ENCODE measurements at places on chromosomes 3 and 15.
A peak's percentile ranks its signal among the peaks of the same experiment; 100 is the strongest.

DNA sequence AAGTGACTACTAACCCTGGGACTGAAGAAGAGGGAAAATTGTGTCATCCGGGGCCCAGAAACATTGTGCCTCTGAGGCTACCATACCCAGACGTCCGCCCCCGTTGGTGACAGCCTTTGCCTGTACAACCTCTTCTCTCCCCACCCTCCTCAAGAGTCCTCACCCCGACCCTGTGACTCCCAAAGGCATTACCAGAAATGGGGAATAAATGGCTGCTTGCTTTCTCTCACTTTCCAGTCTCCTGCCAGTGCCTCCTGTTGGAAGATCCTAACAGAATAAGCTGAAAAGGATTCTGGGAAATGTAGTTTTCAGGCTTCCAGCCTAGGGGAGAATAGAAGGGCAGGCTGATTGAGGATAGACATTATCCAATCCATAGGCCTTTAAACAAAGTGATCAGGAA lies 30.8 kb upstream of the SLC25A36 start:
- DNase-seq, result no peak

DNA sequence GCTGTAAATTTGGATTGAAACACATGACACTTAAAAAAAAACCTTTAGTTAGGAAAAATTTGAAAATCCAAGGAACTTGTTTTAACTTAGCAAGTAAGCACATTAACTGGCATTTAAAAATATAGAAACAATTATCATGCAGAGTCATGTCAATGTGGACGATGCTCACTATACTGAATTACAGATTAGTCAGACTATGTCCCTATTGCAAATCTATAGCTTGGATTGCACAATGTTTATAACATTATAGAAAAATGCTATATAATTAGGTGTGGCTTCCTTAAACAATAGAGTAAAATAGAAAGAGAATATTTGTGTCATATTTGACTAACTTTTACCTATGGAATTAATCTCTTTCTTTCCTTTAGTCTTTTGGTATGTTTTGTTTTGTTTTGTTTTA lies 48.4 kb upstream of the TUSC7 start:
- no peak for DNase-seq

DNA sequence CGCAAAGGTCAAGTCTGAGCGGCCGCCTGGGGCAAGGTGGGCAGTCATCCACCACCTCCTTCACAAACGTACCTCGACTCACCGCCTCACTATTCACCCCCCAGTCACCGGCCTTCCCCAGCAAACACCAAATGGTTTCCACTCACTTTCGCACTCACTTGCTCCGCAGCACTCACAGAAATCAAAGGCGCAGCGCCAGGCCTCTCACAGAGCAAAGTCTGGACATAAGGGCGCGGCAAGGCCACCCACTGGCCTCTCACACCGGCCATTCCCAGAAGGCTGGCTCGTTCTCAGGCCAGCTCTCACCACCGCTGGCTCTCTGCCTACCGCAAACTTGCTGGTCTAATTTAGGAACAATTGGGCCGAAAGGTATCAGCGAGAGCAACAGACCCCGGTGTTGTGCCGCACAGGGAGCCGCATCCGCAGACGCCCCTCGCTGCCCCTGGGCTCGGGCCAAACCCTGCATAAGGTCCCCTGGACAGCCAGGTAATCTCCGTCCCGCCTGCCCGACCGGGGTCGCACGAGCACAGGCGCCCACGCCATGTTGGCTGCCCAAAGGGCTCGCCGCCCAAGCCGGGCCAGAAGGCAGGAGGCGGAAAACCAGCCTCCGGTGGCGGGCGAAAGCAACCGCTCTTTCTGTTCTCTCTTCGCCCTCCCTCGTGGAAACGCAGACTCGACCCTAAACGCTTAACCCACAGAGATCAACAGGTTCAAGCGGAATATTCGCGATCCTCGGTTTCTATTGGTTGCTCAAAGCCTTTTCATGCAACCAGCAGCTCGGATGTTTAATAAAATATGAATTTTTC lies 2.9 kb downstream of the SHOX2 start:
- no peak for DNase-seq

DNA sequence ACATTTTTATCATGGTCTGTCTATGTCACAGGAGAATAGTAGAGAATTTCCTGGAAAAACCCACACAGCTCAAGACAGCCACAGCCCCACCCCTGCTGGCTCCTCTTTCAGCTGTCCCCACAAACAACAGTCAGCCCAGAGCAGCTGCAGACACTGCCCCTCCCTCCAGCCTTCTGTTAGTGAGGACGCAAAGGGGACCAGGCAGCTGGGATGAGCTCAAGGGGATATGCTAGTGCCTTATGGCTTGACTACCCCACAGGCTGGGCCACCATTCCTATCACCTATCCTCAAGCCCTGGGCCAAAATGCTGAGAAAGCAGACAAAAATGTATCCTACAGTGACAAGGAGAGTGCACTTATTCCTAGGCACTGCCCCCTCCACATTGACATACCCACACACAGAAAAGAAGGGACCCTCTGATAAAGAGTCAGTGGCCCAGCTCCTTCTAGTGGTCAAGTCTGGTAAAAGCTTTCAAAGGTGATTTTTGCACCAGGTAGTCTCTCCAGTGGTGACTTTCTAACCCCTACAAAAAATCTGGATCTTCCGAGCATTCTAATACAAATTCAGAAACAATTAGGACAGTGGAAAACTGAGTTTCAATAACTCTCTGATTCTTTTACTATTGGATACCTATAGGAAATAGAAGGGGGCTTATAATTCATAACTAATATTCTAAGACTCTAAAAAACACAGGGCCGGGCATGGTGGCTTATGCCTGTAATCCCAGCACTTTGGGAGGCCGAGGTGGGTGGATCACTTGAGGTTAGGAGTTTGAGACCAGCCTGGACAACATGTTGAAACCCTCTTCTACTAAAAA lies 3.0 kb upstream of the MAP1A start:
- peak; percentile 48 for DNase-seq

- no peak for DNase-seq
Measured at GRCh38 chr15:49148298-49148697, 7.1 kb downstream of the COPS2 start.

DNA sequence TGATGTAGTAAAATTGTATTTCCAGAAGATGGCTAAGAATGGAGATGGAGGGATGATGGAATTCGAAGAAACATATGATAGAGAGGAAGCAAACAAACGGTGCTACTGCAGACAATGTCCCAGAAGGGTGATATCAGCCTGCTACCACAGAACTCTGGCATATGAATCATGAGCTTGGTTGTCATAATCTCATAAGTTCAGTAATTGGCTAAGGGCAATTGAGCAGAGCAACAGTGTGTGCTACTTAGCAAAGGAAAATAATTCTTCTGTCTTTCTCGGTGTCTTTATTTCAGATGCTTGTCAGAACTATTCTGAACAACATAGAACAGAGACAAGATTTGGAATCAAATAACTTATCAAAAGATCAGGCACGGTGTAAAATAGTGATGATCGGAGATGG lies 407.3 kb downstream of the GBE1 start:
- DNase-seq, result no peak

DNA sequence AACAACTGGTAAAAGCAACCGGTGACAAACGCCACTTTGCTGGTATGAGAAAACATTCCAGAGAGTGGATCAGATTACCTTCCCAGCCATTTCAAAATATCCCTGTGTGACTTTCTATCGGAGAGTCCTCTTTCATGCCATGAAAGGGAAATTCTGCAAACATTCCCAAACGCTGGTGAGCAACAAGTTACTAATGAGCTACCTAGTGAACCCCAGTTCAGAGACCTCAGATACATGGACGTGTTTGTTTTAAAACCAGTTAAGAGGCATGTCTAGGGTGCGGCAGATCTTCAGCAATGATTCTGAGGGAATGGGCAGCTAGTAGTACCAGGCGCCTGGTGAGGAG lies 418.2 kb upstream of the NR2F2 start:
- DNase-seq, result no peak

GRCh38 chr3:104234442-104235194 lies 1132.1 kb upstream of the ALCAM start:
- no peak for DNase-seq

DNA sequence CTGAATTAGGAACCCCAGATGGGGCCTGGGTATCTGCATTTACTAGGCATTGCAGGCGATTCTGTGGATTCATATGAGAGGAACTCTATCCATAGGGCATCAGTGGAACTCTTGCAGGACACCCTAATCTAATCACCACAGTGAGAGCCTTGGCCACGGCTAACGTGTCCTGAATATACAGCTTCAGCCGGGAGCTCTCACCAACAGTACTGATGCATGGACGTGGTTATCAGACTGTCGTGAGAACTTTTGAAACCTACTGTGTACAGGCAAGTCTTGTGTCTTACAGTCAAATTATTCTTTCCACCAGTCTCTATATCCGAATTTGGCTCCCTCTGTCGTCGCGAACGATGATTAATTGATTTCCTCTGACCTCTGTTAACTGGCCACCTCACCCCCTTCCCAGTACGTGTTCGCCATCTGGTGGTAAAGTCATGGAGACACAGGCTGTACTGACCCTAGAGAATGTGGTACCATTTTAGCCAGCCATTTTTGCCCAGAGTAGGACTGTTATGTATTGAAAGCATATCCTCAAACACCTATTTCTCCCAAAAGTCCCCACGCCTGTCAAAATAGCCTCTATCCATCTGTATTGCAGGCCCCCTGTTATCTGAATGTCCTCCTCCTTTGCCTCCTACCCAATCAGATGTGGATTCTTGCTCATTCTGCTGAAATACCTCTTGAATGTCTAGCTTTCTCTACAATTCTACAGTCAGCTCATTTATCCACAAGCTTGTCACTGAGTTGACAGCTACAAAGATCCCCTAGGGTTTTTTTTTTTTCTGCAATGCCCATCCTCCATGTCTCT lies 39.7 kb downstream of the GLDN start:
- DNase-seq, result peak; percentile 73

GRCh38 chr3:22612927-22613326 lies 590.2 kb upstream of the UBE2E2 start:
- DNase-seq, result no peak

GRCh38 chr3:7158516-7158915 lies 297.6 kb downstream of the GRM7 start:
- DNase-seq, result no peak

GRCh38 chr15:78944202-78944625 lies 632 bp downstream of the CTSH start:
- no peak for DNase-seq

GRCh38 chr15:31262901-31263671 lies 63.5 kb upstream of the KLF13 start:
- DNase-seq, result no peak

DNA sequence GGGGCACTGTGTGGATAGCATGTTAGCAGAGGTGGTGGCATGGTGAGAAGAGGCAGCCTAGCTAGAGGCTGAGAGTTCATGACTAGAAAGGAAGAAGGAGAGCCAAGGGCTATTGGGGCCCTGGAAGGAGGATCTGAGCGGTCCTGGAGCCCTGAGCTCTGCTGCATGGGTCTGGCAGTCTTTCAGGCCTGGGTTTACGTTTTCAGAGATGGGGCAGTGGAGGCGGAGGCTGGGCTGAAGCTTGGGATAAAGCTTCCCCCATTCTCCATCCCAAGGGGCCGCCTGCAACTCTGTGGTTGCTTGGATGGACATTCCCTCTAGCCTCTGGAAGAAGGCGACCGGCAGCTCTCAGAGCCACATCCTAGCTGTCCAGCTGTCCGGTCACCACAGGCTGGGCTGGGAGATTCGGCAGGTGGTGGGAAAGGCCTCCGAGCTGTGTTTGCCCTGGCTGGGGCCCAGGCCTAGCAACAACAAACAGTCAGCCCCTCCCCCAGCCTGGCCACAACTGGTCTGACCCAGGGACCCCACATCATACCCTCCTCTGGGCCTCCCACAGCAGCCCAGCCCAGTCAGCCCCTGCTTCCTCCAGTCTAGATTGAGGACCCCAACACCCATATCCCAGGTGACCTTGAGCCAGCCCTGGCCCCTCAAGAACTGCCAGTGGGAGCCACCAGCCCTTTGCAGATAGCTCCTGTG lies 1.8 kb upstream of the SLC38A3 start:
- DNase-seq, result no peak

GRCh38 chr15:73228128-73228646 lies 140.6 kb downstream of the HCN4 start:
- no peak for DNase-seq

DNA sequence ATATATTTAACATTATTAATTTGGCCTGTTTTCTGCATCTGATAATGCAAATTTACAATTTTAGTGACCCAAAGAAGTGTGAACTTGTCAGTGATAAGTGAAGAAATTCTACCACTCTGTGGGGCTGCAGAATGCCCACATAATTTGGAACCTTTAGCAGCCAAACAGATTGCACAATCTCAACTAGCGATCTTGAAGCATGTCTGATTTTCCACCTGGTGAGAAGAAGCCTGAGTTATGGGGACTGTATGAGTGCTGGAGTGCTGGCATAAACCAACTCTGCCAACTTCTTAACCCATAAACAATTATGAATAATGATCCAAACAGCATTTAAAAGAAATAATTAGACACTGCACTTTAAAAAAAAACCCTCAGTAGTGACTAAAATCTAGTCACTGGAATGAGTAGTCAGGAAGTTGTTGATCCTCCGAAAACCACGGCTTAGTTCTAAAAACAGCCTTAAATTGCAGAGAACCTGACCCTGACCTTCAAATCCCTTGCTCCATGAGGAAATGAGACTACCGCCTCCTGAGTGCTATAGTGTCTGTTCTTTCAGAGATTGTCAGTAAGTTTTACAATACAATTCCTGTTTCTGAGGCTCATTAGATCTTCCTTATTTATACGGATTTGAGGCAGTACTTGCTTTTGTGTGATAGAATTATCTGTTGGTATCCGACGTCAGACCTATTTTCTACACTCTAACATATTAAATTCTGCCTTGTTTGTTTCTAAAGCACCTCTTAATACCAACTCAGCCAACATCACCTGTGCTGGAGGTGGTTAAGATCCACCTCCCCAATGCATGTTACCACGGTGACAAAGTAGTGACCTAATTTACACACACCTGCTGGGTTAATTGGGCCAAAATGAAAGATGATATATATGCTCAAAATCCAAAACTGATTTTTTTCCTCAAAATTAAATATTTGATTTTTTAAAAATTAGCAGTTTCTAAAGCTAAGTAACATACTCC lies 267.7 kb downstream of the ZBTB20 start:
- no peak for DNase-seq

Data from HAP-1 (cell line).